ENCODE measurements at places on chromosomes 4 and X. TPM values are rescaled to one million over a fixed set of nuclear protein-coding genes. Genes with fewer than 3 reads are reported as not detected.

The UGT2A3 gene
- not detected for total RNA-seq

The FAM133A gene
- not detected for total RNA-seq

The CPXCR1 gene
- not detected for total RNA-seq

The SPARCL1 gene
- total RNA-seq, result 0.80 TPM

The TEX13C gene
- total RNA-seq, result not detected

All from myocyte (in vitro differentiated cells).